ENCODE measurements at places on chromosomes 5 and 9. TPM values are rescaled to one million over a fixed set of nuclear protein-coding genes. Genes with fewer than 3 reads are reported as not detected.
A peak's percentile ranks its signal among the peaks of the same experiment; 100 is the strongest.

DNA sequence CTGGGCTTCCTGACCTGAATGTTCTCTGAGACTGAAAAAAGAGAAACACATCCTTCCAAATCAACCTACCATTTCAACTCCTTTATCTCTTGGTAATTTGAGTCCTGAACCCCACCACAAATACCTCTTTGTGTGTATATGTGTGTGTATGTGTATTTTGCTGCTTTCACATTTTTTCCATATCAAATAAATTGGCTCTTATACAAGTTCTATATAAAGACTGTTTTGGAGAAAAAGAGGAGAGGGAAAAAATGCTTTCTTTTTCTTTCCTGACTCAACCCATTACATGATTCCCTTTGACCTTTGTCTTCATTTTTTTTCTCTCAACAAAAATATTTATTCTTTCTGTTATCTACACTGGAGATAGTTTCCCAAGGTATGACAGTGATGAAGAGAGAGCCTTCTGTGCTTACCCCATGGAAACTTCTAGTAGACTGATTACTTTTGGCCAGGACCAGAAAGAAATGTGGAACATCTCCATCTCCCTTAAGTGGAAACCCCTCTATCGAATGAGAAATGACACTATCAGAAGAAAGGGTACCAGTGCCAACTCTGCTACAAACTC lies 85.3 kb downstream of the PAPPA start:
- DNase-seq = no peak

- no peak for DNase-seq
Observed at GRCh38 chr9:88530051-88530450, 4.9 kb upstream of the NXNL2 start.

GRCh38 chr9:113562653-113563381 lies 99.3 kb downstream of the RGS3 start:
- DNase-seq = no peak

DNA sequence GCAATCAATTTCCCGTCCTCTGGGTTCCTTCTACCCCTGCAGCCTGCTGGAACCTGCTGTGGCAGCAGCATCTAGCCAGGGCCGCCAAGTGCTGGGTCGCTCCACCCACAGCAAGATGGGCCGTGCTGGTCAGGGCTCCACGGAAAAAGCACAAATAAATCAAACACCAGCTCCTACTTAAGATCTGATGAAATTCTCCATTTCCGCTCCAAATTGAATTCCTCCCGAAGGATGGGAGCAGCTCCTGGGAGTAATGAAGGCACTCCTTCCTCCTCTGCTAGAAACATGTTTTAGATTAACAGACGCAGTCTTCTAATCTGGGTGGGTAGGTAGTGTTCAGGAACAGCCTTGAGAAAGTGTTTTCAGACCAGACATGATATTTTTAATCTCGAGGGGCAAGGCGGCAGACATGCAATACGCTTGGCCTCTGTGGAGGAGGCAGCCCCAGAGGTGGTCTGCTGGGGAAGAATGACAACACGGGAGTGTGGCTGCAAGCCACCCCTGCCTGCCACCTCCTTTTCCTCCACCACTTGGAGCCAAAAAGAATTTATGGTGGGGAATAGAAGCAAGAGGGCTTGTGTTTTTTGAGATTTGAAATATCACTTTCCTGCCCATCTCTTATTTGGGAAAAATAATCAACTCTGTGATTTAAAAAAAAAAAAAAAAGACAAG lies 194.1 kb downstream of the AOPEP start:
- DNase-seq = peak; percentile 35

The LCN15 gene
- not detected for total RNA-seq

- no peak for DNase-seq
Observed at GRCh38 chr9:135886147-135886981, 21.0 kb downstream of the CAMSAP1 start.

GRCh38 chr9:87516926-87517290 lies 19.2 kb downstream of the DAPK1 start:
- no peak for DNase-seq

DNA sequence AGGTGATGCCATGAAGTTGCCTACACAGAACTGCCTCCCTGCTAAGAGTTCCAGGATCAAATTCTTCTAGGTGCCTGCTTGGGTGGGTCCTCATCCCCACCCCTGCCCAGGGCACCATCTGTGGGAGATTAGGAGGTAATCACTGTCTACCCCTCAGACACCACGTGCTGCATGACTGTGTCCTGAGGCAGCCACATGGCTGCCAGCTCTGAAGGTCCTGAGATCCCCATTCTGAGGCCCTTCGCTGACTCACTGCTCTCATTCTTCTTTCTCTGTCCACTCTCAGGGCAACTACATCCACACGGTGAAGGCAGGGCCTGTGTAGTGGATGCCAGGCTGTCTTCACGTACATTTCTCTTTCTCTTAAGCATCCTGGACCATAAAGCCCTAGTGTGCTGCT lies 222.9 kb upstream of the ANKRD55 start:
- DNase-seq = no peak

- peak; percentile 73 for DNase-seq
Observed at GRCh38 chr5:52800394-52801213, 12.9 kb downstream of the ITGA1 start.

The FAM151B gene
- total RNA-seq = 4.1 TPM

DNA sequence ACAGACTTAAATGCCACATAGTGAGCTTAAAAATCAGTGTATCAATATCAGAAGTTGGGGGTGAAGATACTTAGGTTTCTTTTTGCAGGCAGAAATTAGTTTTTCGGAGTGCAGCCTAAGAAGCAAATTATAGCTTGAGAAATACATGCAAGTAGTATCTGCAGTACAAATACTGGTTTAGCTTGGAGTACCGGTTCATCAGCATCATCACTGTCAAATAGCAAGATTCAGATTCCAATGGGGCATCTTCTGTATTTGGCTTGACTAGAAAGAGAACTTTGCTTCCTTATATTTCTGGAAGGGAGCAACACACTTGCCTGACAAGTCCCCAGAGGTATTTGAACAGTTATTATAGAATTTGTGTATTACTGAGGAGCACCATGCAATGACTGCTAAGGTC lies 19.8 kb downstream of the SLC31A1 start:
- DNase-seq = no peak

DNA sequence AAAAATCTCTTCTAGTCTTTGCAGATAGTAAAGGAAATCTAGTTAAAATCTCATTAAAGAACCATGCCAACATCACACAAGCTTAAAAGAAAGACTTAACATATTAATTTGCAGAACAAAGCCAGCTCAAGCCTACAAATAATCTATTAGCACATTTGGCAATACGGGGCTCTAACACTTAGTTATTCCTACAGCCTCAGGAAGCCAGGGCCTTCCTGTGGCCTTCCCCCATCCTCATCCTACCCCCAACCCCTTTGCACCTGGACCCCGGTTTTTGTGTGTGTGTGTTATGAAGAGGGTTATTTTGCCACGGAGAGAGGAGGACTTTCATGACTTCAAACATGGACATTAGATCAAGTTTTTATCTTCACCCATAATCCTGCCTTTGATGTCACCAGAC lies 64.6 kb downstream of the FOXB2 start:
- no peak for DNase-seq

The TMEFF1 gene
- not detected for total RNA-seq

DNA sequence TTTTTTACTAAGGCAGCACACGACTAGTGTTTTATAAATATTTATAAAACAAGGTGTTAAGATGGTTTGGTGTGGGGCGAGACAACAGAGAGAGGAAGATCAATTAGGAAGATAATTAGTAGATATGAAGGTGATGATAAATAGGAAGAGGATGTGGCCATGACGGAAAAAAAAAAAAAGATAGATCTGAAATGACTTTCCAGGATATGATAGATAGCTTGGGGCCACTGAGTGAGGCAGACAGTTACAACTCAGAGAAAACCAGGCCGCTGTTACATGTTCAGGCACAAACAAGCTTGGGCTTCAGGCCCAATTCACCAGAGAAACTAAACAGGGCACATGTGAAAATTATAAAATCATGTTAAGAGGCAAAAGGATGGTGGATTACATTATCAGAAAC lies 43.2 kb downstream of the KIAA0825 start:
- no peak for DNase-seq

The RELL2 gene
- 4.4 TPM for total RNA-seq

- DNase-seq = no peak
Observed at GRCh38 chr5:176188085-176188484, 50.1 kb upstream of the SIMC1 start.

DNA sequence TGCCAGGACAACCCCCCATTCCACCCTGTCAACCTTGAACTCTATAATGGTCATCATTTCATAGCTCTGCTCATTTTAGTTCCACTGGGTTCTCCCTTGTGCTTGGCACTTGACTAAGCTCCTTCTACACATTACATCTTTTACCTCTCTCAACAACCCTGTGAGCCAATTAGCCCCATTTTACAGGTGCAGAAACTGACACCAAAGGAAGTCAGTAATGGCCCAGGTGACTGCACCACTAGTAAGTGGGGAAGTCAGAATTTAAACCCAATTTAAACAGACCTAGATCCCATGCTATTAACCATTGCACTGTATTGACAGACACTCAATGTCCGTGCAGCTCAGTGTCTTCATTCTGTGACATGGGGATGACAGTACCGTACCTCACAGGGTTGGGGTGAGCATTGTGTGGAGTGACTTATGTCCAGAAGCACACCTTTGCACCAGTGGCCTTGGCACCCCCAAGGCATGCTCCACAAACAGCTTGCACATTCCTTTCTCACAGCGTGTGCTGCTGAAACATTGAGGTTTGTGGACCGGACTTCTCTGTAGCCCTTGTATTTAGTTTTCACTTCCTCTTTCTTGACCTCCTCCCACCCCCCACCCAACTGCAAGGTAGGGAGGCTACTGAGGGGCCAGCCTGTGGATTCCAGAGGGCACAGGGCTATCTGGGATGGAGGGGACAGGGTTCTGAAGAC lies 23.1 kb downstream of the IRF1 start:
- peak; percentile 39 for DNase-seq

DNA sequence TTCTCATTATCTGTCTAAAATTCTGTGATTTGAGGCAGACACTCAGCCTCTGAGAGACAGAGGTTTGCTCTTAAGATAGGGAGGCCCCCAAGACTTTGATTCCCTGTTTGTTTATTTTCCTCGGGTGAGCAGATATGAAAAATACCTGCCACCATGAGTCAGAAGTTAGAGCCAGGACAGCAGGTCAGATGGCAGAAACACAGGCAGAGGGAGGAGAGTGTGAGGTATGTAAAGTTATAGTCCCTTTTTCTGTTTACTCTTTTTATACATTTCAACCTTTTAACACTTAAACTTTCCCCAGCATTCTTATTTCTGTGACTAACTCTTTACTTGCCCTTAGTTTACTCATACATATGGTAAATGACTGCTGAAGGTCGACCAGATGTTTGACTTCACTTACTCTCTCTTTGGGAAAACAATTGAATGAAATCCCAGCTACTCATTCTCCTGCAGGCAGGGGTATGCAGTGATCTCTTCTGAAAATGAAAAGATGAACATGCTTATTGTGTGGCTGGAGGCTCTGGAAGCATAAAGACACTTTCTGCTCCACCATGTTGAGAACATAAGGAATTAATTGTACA lies 383.8 kb downstream of the NTRK2 start:
- DNase-seq = no peak

The UGT3A2 gene
- 0.48 TPM for total RNA-seq

GRCh38 chr9:135736272-135736978 lies 34.4 kb downstream of the KCNT1 start:
- DNase-seq = no peak

GRCh38 chr9:37801287-37801850 lies 772 bp downstream of the DCAF10 start:
- DNase-seq = peak; percentile 33

DNA sequence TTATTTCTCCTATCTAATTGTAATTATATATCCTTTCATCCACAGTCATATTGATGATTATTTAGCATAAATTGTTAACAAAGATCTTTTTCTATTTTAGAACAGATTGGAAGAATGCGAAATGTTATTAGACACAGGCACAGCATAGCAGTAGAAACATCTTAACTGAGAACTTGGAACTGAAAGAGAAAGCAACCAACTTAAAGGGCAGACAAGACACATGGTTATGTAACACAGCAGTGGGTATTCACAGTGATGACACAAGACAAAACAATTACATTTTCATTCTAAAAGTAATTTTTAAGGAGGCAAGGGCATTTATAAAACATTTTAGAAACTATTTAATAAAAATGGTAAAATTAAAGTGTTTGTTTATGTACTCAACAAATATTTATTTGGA lies 57.7 kb upstream of the MEF2C start:
- no peak for DNase-seq

- DNase-seq = no peak
Observed at GRCh38 chr5:181059297-181060230, 19.5 kb downstream of the BTNL9 start.

The PCDHB12 gene
- total RNA-seq = 0.79 TPM

The TLE1 gene
- 51.5 TPM for total RNA-seq

The ADRA1B gene
- 6.0 TPM for total RNA-seq

DNA sequence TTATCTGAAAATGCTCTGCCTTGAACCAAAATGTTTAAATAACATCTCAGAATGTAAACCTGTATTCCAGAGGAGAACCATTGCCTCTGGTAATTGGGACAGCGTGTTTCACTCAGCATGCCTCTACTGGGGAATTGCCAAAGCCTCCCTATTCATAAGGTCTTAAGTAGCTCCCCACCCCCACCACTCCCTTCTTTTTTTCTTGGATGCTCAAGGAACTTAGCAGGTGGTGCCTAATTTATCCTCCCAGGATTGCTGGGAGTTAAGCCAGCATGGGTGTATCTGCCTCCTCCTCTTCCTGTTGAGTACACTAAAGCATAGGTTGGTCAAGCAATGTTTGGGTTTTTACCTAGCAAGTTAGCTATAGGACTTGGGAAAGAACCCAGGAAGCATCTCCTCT lies 220.2 kb downstream of the DMAC1 start:
- DNase-seq = no peak

GRCh38 chr5:165560648-165561047 lies 2055.2 kb downstream of the MAT2B start:
- DNase-seq = no peak

The LMAN2 gene
- 236 TPM for total RNA-seq

The SLC6A19 gene
- total RNA-seq = 106 TPM

DNA sequence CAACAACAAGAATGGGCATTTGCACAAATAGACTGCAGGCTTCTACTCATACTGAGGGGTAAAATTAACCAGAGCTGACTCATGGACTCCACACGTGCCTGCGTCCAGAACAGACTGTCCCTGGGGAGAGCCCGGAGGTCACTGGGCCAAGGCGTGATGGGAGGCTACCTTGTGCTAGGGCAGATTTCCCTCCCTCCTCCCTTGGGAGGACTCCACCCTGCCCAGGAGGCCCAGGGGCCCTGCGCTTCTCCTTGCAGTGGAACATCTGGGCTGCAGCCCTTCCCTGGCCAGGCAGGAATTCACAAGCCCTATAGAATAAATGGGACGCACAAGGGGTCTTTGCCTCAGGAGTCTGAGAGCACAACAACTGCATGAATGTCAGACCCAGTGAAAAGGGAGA lies 35.6 kb downstream of the IRX2 start:
- no peak for DNase-seq

DNA sequence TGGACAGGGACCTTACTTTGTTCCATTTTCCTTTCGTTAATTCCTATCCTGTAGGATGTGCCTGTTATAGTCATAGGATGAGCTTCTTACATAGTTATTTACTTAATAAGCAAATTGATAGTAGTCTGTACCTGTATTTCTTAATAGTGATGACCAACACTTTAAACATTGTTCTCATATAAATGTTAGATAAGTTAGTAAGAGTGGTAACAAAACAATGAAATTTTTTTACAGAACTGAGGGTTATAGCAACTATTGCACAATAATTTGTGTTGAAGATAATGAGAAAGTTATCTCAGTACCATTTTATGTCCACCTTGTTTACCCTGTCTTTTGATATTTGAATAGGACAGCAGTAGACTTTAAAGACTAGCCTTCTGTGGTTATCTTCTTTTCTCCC lies 162.9 kb upstream of the ELL2 start:
- no peak for DNase-seq

The PCDHGB3 gene
- total RNA-seq = 3.4 TPM

Measured in transverse colon (tissue), 4 donors.